ENCODE measurements at places on chromosomes 4 and X.

DNA sequence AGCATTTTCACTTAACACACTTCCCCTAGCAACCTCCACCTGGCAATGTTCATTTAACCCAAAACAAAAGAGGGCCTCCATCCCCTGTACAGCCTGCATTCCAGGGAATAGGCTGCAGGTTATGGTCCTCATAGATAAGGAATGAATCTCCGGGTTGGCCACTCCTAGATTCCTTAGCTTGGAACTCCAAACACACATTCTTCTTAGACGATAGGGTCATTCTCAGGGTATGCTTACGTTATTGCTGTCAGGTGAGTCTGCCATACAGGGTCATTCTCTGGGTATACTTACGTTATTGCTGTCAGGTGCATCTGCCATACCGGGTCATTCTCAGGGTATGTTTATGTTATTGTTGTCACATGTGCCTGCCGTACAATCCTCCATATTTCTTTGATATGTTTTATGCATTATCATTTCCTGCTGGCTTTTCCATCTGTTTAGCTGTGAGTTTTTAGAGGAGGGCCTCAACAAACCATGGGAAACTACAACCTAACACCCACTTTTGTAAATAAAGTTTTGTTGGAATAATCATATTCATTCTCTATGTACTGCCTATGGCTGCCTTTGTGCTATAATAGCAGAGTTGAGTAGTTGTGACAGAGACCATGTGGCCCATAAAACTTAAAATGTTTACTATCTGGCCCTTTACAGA, 8.2 kb upstream of the AFF1 start:
- DNase-seq: peak; percentile 56

DNA sequence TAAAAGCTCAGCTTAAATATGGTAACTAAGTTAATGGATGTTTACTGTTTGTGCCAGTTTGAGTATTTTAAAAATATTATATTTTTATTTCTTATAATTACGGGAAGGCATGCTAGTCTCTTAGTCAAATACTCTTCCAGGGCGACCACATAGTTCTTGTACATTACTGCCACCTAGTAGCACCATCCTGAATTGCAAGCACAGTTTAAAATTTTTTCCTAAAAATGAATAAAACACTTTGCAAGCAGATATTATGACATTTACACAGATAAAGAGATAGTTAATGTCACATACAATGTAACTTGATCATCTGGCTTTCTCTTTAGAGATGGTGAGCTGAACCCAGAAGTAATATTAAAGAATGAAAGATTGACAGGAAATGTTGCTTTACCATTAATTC, 11.5 kb downstream of the NDP start:
- DNase-seq: no peak

- DNase-seq: no peak
These were observed 38.5 kb upstream of the GPC3 start for GRCh38 chrX:134023851-134024281.

- DNase-seq: no peak
These were observed 173.2 kb upstream of the TBL1X start for GRCh38 chrX:9291629-9292028.

DNA sequence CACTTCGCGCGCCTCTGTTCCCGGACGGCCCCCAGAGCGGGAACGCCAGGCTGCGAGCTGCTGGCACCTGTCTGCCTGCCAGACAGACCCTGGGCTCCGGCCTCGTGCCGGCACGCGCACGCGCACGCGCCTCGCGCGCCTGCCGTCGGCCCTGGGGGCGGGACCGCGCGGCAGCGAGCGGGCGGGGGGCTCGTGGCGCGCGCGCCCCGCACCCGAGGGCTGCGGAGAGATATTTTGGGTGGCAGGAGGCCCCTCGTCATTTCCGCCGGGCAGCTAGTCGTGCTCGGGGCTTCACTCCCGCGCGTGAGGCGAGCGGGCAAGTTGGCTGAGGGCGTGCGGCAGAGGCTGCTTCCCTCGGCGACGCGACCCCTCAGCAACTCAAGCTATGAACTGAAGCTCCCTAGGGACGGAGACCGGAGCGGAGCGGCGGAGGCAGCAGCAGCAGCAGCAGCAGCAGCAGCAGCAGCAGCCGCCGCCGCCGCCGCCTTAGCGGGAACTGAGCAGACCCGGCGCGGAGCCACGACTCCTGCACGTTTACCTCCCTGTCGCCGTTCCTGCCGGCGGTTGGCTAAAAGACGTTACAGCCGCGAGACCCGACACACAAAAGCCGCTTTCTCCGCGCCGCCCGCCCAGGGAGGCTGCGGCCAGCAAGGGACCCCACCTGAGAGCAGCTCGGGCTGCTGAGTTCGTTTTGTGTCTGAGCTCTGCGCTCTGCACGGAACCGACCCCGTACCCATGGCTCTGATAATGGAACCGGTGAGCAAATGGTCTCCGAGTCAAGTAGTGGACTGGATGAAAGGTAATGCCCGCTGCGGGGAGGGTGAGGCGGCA, at the start of gene CNKSR2:
CNKSR2 (plus strand) TSS at position 256 of the 831 bp plus-strand sequence; CDS start at position 736, 480 bp downstream.
- no peak for DNase-seq

GRCh38 chr4:7236847-7237246, 44.5 kb downstream of the SORCS2 start:
- no peak for DNase-seq

GRCh38 chrX:68462653-68463052, 29.4 kb upstream of the OPHN1 start:
- DNase-seq: no peak

DNA sequence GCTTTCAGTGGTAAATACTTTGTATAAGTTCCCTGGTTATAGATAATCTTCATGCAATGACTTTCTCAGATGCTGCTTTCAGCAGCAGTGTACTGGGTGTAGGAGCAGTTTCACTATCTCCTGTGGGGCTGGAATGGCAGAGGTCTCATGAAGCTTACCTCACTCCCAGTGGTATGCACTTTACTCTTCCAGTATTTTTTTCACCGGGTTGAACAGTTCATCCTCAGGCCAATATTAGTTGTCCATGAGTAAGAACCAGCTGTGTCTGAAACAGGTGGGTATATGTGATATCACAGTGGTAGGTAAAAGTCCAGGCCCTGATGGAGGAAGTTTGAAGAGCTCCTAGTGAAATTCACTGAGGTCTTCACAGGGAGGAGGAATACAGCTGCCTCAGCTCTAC, 351.5 kb upstream of the EMCN start:
- DNase-seq: no peak

GRCh38 chr4:6307891-6308290, 38.2 kb downstream of the WFS1 start:
- DNase-seq: no peak

DNA sequence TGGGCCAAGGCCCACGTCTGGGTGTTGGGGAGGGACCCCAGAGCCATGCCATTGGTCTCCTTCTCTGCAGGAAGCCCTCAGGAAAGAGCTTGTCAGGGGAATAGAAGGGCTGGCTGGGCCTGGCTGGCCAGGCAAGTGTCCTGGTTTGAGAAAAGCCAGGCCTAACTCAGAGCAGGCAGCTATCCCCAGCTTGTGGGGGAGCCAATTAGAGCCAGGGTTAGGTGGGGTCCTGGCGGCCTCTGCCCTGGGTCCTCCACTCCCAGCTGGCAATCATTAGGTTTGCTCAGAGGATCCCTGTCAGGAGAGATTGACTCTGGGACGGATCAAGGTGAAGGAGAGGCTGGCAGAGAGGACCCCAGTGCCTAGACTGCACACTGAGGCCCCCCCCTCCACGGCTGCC, 64.8 kb downstream of the PJA1 start:
- DNase-seq: no peak

DNA sequence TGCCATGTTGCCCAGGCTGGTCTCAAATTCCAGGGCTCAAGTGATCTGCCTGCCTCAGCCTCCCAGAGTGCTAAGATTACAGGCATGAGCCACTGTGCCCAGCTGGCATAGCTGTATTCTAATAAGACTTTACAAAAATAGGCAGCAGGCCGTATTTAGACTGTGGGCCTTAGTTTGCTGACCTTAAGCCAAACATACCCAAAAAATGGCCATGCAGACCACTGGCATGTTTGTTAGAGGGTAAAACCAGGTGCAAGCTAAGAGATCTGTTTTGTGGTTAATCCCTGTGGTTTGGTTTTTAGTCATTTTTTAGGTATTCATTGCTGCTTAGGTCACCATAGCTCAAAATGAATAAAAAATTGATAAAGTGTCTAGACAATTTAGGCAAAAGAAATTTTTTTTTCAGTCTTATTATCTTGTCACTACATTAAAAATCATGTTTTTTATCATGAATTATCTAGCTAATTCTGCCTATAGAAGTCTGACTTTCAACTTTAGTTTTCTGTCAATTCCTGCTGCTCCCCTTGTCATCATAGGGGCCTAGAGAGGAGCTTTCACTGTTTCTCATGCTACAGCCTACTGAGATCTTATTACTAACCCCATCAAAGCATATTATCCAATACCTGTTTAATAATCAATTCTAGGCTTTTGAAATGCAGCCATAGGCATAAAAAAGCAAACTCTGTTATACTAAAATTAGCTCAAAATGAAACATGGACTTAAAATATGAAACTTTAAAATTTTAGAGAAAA, 7.5 kb upstream of the SPINK2 start:
- no peak for DNase-seq
